ENCODE measurements at places on chromosomes 12 and 14. TPM values are rescaled to one million over a fixed set of nuclear protein-coding genes. Genes with fewer than 3 reads are reported as not detected.

The SAMD15 gene
- 0.38 TPM for total RNA-seq

DNA sequence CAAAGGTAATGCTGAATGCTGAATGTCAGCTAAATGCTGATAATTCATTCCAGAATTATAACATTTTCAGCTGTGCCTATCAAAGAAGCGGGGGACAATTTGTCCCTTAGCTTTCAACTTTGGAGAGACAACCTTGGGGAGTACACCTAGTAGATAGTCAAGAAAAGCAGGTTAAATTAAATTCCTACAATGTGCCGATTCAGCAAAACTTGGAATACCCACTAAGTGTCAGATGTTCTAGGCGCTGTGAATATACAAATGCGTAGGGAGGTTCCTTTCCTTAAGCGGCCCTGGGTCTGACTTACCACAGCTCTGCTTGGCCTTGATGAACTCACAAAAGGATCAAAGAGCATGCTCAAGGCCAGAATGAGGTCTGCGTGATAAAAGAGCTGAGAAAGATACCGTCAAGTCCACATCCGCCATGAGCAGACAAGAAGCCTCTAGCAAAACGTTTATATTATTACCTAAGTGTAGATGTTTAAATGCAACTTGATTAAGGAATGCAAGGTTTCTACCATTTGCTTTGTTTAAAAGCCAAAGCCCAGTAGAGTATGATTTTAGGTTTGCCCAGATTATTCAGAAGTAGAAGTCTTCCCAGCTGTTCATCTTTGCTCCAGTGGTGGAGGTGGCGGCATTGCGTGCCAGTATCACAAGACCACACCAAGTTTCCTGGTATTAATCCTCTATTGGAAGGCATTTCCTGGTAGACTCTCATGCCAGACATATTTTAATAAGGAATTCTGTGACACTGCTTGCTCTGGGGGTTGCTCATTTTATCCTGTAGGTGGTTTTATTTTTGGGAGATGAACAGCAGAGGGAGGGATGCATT is 368.6 kb downstream of the DPF3 start:
- DNase-seq = no peak

- no peak for DNase-seq
Observed at GRCh38 chr14:68124979-68125731, 305.6 kb downstream of the RAD51B start.

- DNase-seq = no peak
Observed at GRCh38 chr14:78005325-78005724, 164.8 kb upstream of the NRXN3 start.

DNA sequence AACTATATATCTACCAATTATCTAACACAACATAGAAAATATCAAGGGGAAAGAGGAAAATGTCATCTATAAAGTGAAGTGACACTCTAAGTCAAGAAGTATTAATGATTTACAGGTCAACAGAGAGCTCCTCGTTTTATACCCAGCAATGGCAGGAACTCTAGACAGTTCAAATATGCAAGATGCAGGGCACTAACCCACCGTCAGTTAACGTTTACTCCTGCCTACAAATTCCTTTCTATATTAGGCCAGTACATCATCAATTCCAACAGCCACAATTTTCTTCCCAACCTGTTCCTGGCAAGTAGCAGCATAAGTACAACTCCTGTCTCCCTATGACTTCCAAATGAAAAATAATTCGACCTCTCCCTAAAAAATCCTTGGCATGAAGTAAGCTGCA is 9.0 kb upstream of the KANSL2 start:
- DNase-seq = no peak

GRCh38 chr12:75585330-75585729 is 73.9 kb upstream of the KRR1 start:
- no peak for DNase-seq

- no peak for DNase-seq
Observed at GRCh38 chr12:59041241-59042121, 121.2 kb upstream of the LRIG3 start.

- no peak for DNase-seq
Observed at GRCh38 chr14:92631098-92631497, 117.3 kb downstream of the LGMN start.

The NELL2 gene
- 233 TPM for total RNA-seq

DNA sequence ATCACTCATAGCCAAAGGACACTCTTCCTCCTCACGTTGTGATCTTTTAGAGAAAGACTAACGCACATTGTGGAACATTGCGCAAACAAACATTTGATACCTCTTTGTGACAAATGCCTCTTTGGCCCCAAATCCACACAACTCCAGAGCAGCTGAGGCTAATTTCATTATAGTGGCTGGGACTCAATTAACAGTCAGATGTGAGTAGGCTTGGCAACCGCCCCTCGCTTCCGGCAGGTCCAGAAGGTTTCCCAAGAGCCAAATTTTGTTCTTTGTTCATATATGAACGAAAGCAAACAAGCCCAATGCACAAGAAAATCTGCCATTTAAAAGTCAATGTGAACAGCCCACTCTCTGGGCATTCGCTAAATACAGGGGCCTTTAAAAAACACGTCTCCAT is 273.9 kb downstream of the GLT1D1 start:
- DNase-seq = no peak

DNA sequence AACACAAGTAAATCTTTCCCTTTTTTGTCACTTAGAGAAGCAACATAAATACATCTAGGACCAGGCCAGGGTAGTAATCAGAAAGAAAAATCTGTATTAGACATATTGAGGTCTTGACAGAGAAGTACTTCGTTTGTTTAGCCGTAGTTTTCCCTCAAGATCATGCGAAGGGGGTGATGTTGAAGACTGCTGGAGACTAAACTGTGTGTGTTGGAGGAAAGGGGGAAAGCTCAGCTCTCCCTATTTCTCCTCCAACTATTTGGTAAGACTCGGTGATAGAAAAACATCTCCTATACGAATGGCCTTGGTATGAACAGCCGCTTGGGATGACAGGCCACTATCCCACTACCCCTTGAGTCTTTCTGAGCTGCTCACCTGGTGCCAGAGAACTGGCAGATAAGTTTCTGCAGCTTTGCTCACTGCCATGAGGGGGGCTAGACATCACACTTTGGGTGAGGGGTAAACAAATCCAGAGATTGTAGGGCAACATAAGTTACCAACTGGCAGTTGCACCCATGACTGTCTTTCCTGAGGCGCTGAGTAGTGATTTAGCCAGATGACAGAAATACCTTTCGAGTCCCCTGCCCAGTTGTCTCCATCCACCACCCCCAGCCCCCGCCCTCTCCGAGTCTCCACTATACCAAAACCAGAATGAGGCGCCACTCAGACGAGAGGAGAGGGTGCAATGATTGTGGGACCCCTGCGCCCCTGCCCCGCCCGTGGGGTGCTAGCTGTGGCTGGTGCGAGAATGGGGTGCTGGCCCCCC is 685 bp downstream of the VAMP1 start:
- no peak for DNase-seq

GRCh38 chr12:50720085-50720484 is 43.8 kb upstream of the ATF1 start:
- DNase-seq = no peak

GRCh38 chr12:42683266-42683665 is 93.7 kb upstream of the PRICKLE1 start:
- no peak for DNase-seq

The ANGEL1 gene
- total RNA-seq = 26.1 TPM

DNA sequence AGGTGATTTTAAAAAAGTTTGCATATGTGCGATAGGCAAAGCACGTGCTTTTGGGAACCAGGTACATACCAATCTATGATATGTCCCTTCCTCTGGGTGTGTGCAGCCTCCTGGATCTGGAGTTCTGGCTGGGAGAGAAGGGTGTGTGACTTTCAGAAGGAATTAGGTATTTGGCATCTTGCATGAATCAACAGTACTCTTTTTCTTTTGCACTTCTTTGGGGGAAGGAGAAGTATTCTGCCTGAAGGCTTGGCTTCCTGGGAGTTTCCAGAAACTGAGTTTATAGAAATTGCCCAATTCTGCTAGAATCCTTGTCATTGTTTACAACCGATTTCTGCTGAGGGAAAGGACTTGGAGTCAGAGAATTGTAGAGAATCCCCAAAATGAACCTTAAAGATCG is 2.9 kb upstream of the CLMN start:
- DNase-seq = no peak

DNA sequence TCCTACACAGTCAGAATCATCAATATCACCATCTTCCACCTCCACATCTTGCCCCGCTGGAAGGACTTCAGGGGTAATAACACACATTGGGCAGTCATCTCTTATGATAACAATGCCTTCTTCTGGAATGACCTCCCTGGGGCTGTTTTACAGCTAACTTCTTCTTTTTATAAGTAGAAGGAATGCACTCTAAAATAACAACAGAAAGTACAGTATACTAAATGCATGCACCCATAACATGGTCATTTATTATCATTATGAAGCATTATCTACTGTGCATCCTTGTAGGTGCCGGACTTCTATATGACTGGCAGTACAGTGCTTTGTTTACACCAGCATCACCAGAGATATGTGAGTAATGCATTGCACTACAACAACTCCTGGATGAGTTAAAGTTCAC is 19.0 kb upstream of the NUAK1 start:
- DNase-seq = no peak

DNA sequence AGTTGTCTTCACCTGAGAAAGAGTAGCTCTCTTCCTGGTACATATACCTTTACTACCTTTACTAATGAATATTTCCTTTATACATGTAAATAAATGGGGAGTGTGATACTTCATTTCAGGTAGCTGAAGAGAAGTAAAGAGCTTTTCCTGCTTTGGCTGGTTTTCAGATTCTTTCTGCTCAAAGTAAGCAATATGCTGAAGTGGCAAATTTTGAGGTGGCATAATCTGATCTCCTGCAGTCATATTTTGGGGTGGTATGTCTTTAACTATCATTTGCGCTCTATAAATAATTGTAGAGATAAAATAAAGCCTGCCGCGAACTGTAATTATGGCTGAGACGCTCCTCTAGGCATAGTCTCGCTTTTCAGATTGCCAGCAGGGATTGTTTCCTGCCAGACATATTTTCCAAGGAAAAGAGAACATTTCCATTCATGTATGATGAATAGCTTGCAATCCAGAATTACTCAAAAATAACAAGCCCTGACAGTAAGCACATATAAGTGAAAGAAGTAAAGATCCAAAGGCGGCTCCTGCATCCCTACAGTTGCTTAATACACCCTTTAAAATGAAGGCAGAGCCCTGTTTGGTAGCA is 200.7 kb downstream of the C12orf50 start:
- DNase-seq = no peak

The KLRC1 gene
- total RNA-seq = not detected

- DNase-seq = no peak
Observed at GRCh38 chr12:124232654-124232987, 62.3 kb upstream of the RFLNA start.

The SLC17A8 gene
- total RNA-seq = not detected

GRCh38 chr14:55386037-55386808 is 25.4 kb downstream of the ATG14 start:
- DNase-seq = peak; percentile 39

DNA sequence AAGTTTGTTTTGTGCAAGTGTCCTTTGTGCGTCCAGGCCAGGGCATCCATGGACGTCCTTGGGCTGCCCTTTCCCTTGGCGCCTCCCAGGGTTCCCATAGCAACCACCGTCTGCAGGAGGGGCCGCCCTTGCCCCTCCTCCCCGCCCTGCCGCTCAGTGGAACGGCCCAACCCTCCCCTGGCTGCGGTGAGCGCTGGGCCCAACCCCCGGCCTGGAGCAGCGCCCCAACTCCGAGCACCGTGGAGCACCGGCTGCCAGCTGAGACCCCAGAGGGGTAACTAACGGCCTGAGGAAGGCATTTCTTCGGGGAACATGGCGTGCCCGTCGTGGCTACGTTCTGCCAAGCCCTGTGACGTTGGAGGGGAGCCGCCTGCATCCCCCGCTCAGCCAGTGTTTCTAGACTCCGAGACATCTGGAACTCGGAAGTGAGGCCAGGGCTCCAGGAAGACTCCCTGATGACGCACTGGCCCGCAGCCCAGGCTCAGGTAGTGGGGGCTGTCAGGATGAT is 5.3 kb upstream of the ACACB start:
- peak; percentile 25 for DNase-seq

The TSPAN19 gene
- total RNA-seq = not detected

DNA sequence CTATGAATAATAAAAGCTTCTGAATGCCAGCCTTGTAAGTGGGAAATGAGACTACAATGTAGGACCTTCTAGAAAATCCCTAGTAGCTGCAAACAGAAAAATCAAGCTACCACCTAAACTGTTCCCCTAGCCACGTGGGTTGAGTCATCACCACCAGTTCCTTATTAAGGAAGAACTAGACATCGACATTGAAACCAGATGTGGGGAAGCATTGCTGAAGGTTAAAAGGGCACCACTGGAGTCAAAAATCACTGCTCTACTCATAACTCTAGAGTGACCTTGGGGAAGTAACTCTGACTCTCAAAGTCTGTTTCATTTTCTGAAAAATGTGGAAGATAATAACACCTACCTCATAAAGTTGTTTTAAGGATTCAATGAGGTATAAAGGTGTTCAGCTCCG is 9.4 kb upstream of the CNIH1 start:
- no peak for DNase-seq

DNA sequence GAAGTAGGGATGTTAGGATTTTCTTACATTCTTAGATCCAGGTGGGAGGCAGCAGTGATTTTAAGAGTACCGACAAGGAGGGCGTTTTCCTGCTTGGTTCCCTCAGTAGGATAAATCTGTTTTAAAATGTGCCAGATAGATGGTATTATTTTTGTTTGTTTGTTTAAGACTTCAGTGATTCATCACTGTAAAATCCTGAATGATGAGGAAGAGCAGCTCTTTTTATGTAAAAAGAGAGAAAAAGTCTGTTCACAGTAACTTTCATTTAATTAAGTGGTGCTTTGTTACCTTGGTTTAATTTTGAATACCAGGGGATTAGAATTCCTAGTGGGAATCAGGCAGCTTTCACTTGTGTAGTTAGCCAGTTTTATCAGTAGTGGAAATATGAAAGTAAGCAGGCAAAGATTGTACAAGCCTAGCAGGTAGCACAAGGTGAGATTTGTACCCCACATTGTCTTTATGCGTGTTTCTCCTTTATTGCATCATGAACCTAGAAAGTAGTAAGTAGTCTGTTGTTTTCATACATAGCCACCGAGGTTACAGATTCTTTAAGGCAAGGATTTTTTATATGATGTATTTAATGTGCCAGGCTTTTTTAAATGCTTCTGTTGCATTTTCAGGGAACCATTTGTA is 349.6 kb downstream of the CCDC91 start:
- no peak for DNase-seq

All from CD4-positive, alpha-beta memory T cell (primary cell).